Neural crest cell (in vitro differentiated cells): ENCODE measurements at places on chromosomes 1 and 21. TPM values are rescaled to one million over a fixed set of nuclear protein-coding genes. Genes with fewer than 3 reads are reported as not detected.

GRCh38 chr1:27782950-27783349 is 9.9 kb downstream of the STX12 start:
- no peak for DNase-seq

DNA sequence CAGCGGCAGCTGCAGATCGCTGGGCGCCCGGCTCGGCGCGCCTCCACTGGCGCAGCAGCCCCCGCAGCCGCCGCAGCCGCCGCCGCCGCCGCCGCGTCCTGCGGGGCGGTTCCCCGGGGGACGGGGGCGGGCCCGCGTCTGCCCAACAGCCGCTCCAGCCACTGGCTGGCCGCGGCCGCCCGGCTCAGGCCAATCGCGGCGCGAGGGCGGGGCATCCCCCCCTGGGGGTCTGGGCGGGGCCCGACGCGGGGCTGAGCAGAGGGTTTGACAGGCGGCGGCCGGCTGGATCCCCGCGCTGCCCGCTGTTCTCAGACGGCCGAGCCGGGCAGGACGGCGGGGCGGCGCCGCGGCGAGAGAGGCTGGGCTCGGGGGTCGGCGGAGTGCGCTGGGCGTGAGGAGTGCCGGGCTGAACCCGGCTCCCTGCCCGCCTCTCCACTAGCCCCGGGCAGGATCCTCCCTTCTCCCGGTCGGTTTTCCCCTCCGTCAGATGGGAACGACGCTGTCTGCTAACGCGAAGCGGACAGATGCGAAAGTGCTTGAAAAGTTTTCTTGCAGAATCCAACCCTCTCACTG is at the start of gene GLIS1:
GLIS1 (minus strand) TSS at position 56 of the 573 bp plus-strand sequence. CDS start 1,100 bp downstream, outside the sequence.
- peak; percentile 86 for DNase-seq

- DNase-seq = no peak
These were observed 9.3 kb upstream of the SLX9 start for GRCh38 chr21:44930543-44930981.

GRCh38 chr1:32606565-32607371 is 43.6 kb downstream of the ZBTB8OS start:
- no peak for DNase-seq

DNA sequence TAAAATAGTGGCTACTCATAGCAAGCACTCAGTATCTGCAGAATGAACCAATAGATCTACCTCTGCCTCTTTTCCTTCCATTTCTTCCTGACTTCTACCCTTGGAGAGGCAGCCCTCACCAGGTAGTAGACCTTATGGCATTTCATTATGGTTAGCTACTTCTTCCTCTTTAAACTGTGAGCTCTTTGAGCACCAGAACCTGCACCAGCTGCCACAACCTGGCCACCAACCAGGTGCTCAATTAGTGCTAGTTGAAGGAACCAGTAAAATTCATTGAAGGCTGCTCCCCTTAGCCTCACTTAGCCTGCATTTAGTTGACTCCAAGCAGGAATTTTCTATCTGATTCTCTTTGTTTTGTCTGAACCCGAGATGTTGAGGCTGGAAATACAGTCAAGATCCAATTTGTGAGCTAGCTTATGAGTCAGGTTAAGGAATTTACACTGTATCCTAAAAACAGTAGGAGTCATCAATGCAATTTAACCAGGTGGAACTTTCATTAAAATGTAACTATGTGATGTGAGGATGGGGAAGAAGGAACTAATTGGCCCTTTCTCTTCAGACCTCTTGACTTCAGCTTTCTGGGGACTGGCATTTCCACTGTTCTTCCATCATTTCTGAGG is 81.5 kb upstream of the UBE2U start:
- no peak for DNase-seq

The CYYR1 gene
- total RNA-seq = 18.2 and 20.1 TPM in 2 replicates

- DNase-seq = no peak
These were observed 16.0 kb downstream of the MORN1 start for GRCh38 chr1:2375246-2375922.

The PHACTR4 gene
- 79.1 and 80.8 TPM in 2 replicates for total RNA-seq

GRCh38 chr1:86860020-86860419 is 53.9 kb downstream of the SELENOF start:
- DNase-seq = no peak

DNA sequence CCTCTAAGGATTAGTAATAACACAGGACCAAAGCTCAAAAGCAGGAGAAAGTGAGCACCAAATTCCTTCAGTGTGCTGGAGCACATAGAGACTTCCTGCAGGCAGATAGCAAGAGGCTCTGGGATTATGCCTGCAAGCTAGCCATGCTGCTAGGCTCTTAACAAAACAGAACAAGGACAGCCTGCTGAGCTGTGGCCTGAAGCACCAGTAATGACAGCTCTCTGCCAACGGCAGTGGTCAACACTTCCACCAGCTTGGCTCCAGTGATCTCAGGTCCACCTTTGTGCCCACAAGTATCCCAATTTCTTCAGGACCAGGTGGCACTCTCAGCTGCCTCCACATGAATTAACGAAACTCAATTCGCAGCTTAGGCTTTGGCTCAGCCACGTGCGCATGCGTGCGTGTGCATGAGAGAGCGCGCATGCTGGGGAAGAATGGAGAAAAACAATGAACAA is 64.2 kb downstream of the SLC45A1 start:
- no peak for DNase-seq

GRCh38 chr1:179369751-179370341 is 4.1 kb downstream of the AXDND1 start:
- DNase-seq = peak; percentile 25

- no peak for DNase-seq
These were observed 748.2 kb upstream of the ADAMTS5 start for GRCh38 chr21:27715131-27715530.

GRCh38 chr1:3633344-3634058 is 8.7 kb downstream of the TPRG1L start:
- DNase-seq = no peak
